ENCODE measurements at places on chromosomes 11 and 22.

DNA sequence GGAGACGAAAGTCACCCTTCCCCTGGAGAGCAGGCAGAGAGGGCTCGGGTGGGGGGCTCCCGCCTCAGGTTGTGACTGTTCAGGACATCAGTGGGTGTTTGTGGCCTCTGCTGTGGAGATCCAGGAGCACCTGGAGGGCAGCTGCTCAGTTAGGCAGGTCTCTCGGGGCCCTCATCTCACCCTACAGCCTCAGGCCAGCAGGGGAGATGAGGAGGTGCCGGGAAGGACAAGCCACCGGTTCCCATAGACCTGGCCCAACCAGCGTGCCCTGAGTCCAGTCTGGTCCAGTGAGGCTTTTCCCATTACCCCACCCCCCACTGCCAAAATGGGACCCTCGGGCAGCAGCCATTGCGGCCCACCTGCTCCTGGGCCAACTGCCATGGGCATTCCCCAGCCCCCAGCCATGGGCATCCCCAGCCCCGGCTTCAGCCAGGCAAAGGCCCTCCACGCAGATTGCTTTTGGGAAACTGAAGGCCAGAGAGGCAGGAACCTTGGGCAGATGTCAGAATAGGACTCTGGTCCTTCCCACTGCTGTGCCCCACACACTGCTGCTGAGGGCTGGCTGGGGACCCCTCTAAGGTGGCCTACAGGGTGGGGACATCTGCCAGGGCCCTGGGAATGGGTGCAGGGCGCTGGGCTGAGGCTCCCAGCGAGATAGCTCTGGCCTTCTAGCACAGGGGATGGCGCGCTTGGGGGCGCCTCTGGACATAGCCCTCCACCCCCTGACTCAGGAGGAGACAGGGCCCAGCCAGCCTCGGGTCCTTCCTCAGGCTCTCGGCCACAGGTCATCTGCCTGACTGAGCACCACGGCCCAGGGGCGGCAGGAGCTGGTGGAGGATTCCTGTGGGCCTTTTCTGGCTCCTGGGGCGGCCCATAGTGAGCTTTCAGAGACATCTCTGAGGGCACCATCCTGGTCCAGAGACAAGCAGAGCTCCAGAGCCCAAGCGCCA, 4.8 kb downstream of the PIM3 start:
- no peak for DNase-seq

DNA sequence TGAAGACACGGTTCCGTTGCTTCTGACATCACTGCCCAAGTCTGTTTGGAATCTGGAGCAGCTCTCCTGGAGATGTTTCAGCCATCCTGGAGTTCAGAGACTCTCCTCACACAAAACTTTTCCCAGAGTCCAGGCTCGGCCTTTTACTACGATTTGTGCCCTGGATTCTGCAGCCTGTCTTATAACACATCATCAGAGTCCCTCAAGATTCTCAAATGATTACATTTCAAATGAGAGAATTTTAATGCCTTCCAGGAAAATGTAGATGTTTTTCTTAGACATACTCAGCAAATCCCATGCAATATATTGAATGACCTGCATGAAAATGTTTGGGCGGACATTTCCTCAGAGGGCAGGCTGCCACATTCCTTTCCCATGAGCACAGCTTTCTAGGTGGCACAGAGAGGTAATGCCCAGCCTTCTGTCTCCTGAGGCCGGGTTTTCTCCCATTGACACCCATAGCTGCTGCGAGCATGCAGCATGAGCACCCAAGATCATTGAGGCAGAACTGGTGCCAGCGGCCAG, 129.1 kb downstream of the SNX19 start:
- DNase-seq = no peak

DNA sequence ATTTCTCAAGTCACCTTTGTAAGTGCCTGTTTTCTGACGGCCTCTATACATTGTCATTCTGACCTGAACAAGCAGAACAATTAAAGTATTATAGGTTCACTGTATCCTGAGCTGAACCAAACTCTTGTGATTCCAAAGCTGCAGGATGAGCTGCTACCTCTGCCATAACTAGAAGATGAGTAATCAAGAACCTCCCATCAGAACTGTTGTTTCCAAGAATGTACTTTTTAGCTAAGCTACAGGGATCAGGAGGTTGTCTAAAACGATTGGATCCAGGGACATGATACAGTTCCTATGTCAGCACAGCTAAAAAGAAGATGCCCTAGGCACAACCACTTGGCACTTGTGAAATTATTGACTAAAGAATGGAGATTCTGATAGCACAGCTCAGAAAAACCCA, 288.4 kb upstream of the CCDC90B start:
- peak; percentile 44 for DNase-seq

- peak; percentile 33 for DNase-seq
Observed at GRCh38 chr11:80702264-80702663, 1261.4 kb upstream of the TENM4 start.

GRCh38 chr11:126800009-126800408, 200.6 kb downstream of the KIRREL3 start:
- peak; percentile 33 for DNase-seq

DNA sequence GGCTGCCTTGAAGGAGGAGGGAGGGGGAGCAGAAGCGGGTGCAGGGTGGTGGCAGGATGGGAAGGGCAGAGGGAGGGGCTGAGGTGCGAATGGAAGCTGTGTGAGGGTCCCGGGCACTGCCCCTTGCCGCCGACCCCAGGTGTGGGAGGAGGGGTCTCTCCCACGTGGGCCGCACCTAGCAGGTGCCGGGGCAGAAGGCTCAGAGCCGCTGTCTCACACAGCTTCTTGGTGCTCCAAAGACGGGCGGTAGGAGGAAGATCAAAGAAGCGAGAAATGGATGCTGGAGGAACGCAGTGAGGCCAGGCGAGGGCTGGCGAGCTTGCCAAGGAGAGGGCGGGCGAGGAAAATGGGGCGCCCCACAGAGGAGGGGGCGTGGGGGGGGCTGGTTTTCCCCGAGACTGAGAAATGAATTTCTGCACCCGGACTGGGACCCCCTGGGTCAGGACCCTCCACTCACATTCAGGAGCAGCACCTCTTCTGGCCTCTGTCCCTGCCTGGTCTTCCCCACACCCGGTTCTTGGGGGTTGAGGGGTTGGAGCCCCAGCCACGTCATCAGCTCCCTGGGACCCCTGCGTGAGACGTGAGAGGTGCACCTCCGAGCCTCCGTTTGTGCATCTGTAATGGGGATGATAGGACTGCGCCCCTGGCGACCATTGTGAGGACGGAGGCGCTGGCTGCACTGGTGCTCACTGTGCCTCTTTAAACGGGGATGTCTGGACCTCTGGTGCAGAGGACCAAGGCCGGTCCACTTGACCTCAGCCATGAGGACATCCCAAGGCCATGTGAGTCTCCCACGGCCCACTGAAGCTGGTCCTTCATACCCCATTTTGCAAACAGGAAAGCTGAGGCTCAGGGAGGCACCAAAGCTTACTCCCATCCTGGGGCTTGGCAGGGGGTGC, 16.8 kb downstream of the LSP1 start:
- no peak for DNase-seq

- DNase-seq = no peak
Observed at GRCh38 chr11:9269492-9270013, 4.4 kb upstream of the DENND5A start.

GRCh38 chr11:89922195-89922660, at the start of gene TRIM49D1:
Gene TRIM49D1 (minus strand): TSS chr11:89922245. CDS start chr11:89917710, 4,535 bp downstream.
- no peak for DNase-seq

DNA sequence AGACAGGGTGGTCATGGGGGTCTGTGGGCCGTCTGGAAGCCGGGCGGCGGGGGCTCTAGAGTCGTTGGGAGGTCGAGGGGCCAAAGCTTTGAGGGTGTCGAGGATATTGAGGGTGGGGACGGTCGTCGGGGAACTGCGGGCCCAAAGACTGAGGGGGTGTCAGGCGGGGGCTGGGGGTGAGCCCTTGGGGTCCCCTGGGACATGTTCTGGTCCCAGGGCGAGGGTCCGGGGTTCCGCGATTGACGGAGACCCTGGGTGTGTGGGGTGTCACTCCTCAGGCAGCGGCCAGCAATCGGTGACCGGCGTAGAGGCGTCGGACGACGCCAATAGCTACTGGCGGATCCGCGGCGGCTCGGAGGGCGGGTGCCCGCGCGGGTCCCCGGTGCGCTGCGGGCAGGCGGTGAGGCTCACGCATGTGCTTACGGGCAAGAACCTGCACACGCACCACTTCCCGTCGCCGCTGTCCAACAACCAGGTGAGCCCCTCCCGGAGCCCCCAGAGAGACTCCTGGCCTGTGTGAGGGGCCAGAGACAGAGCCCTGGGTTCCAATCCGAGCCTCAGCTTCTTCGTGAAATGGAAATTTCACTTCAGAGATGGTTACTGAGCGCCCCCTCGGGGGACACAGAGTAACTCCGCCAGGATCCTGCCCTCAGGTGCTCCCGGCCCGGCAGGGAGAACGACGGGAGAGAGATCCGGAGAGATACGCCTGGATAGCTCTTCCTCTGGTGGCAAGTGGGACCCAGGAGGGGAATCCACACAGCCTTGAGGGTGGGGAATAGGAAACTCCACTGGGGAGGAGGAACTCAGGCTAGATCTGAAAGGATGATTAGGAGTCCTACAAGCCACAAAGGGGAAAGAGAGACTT, 714 bp downstream of the SDF2L1 start:
- no peak for DNase-seq

GRCh38 chr11:75576499-75576918, 14.5 kb downstream of the SERPINH1 start:
- DNase-seq = no peak

DNA sequence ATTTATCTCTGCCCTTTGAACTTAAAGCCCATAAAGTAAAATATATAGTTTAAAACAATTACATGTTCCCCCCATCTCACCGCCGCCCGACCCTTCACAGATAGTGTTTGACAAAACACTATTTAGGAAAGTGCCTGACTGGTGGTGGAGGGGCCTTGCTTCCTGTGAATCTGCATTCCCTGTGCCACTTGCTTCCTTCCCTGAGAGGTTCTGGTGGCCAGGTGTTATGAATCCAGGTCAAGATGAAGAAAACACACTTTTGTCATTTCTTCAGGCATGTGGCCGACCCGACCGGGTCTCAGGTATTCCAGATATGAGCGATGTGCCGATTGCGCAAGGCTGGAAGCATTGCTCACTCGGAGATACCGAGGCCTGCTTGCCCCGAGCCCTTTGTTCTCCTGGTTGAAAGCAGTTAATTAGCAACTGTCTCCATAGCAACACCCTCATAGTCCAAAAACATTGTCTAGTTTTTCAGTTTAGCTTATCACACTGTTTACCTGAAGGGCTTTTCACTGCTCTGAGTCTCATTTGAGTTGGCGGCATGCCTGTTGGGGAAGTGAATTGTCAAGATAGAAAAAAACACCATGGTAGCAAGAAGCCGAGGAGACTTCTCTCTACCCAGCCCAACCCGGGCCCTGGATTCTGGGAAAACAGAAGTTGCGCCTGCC, 128.3 kb downstream of the TEAD1 start:
- no peak for DNase-seq

DNA sequence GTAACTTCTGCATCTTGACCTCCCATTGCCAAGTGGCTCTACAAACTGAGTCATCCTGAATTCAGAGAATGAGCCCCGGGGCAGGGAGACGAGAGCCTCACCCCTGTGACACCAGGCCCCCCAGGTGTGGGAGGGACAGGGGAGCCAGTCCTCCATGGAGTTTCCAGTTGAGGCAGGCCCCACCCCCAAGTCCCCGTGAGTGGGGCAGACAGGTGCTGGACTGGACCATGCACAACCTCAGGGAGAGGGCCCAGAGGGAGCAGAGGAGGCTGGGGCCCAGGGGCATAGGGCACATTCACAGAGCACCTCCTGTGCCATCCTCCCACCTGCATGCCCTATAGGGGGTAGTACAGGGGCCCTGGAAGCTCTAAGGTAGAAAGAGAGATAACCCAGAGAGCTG, 180.8 kb downstream of the BRD1 start:
- no peak for DNase-seq

DNA sequence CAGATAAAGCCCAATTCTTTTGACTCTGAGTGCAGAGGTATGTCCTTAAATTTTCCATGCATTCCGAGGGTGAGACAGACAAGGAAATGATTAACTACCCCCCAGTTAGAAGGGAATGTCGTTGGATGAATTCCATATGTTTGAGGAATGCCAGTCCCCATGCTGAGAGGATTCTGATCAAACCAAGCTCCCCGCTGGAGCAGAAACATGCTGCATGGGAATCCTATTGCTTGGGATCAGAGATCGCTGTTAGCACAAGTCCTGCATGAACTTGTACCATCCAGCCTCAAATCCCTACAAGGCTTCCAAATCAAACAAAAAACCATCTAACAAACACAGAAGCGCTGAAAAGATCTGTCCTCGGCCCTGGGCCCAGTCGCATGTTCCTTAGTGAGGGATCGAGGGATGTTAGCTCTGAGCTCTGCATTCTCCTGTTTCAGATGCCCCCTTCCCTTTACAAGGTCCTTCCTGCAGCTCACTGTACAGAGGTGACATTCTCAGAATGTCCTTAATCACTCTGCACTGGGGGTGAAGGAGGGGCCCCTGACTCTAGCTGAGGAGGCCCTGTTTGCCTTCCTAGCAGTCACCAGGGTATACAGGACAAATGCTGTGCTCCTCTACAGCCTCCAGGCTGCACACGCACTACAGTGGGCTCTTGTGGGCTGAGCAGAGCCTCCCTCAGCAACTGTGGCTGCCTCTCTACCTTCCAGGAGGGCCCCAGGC, 353.4 kb downstream of the TENM4 start:
- peak; percentile 59 for DNase-seq

DNA sequence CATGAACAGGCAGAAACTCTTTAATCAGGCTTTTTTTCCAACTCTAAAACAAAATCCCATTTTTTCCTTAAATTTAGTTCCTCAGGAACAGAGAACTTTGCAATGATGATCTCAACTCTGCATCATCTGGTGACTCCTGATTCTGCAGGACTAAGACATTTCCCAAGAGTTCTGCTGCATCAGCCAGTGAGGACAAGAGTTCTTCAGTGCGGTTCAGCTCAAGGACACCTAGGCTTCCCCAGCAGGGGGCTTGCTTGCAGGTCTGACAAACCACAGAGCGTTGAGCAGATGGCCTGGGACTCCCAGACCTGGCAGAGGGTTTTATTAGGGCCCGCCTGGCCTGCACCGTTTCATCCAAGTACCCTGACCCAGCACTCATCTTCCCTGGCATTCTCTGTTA, 6.4 kb downstream of the CDCA5 start:
- no peak for DNase-seq

DNA sequence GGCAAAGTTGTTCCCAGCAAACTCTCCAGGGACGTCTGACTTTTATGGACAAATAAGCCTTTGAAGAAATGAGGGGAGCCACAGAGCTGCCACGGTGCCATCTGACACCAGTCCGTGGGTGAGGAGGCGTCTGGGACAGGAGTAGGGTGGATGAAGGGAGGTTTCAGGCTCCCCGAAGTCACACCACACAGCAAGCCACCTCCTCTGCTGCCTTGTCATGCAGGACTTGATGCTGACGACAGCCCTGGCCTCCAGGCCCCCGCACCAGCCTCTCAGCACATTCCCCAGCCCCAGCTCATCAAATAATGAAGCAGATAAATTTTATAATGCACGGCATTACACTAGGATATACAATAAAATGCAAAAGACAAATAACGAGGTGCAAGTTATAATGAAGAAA, 156.5 kb downstream of the CEP164 start:
- no peak for DNase-seq

GRCh38 chr11:122213171-122213570, 97.2 kb upstream of the BLID start:
- DNase-seq = no peak

GRCh38 chr22:17130199-17130598, 9.0 kb upstream of the TMEM121B start:
- peak; percentile 56 for DNase-seq

- no peak for DNase-seq
Observed at GRCh38 chr11:114836161-114836560, 157.8 kb downstream of the NXPE2 start.
